NCI-H226 (cell line): ENCODE measurements at places on chromosomes 1 and 21.

- no peak for DNase-seq
Measured at GRCh38 chr1:58597996-58598395, 20.9 kb upstream of the TACSTD2 start.

DNA sequence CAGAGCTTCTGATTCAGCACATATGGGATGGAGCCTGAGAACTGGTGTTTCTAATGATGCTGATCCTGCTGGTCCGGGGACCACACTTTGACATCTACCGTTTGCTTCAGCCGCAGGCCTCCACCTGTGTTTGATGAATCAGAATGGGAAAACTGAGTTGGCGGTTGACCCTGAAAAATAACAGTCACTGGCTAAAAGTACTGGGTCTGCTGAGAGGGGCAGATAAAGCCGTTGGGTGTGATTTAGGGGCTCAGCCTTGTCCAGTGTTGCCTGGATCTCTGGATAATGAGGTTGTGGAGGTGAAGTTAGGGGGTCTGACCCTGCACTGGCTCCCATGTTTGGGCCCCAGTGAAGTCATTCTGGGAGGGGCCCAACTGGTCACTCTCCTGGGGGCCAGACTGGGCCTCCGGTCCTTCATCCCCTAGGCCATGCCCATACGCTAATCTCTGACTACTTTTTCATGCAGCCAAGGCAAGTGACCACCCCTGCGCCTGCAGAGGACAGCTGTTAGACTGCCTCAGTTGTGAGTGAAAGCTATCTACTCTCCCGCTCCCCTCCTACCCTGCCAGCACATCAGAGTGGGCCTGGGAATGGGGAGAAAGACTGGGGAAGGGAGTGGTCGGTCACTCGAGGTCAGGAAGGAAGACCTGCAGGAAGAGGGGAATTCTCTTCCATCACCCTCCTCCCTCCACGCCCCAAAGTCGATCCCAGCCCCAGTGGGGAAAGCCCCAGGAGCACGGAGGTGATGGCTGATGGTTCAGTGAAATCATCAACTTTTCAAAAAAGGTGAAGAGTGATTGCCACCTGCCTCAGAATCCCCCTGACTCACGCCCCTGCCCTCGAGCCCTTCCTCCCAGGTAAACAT is 27.7 kb downstream of the VASH2 start:
- no peak for DNase-seq

DNA sequence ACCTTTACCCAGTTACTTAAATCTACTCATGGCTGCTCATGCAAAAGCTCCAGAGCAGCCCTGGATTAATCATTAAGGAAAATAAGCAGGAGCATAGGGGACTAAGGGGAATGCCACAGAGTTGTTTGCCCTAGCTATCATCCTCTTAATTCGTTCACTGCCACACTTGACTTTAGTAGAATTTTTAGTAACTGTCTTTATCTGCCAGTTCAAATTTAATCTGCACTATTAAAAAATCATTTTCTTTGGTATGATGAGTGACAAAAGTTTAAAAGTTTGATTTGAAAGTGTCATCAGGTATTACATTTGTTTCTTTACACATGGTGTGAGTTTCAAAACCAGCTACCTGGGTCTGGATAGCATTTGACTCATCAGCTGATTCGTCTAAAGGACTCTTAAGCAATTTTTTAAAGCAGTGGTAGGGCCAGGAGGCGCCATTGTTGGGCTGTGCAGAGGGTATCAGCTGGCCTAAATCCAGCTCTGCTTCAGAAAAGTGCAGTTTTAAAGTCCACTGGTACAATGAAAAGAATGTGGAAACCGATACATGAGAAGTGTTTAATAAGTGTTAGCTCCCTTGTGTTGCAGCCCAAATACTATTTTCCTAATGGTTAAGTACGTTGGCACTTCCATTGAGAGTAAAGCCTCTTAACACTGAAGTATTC is 69.9 kb upstream of the DR1 start:
- peak; percentile 36 for DNase-seq

DNA sequence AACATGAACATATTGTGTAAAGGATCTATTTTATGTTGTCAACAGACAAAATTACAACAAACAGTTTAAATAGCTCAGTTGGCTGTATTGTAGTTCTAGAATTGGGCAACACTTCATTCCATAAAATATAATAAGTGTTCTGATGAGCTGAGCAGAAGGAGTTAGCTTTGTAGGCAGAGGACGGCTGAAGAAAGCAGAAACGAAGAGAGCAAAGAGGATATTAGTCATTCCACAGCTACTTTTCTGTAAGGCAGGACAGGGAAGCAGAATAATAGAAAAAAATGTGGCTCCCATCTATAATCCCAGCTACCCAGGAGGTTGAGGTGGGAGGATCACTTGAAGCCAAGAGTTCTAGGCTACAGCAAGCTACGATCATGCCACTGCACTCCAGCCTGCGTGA is 20.2 kb upstream of the IVNS1ABP start:
- peak; percentile 41 for DNase-seq

GRCh38 chr21:39020751-39021477 is 162.3 kb downstream of the PSMG1 start:
- DNase-seq = peak; percentile 73

DNA sequence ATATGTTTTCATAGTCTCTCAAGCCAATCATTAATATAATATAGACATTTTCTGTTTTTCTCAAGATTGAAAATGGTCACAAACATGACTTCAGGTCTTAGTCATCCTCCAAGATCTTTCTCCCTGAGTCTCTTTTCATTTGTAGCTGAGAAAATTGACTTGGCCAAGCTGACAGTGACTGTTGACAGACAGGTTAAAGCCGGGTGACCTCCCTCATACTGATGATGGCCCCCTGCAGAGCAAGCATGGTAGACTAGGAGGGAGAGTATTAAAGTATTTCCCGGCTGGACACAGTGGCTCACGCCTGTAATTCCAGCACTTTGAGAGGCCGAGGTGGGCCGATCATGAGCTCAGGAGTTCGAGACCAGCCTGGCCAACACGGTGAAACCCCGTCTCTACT is 6.8 kb upstream of the KIAA1614 start:
- no peak for DNase-seq

DNA sequence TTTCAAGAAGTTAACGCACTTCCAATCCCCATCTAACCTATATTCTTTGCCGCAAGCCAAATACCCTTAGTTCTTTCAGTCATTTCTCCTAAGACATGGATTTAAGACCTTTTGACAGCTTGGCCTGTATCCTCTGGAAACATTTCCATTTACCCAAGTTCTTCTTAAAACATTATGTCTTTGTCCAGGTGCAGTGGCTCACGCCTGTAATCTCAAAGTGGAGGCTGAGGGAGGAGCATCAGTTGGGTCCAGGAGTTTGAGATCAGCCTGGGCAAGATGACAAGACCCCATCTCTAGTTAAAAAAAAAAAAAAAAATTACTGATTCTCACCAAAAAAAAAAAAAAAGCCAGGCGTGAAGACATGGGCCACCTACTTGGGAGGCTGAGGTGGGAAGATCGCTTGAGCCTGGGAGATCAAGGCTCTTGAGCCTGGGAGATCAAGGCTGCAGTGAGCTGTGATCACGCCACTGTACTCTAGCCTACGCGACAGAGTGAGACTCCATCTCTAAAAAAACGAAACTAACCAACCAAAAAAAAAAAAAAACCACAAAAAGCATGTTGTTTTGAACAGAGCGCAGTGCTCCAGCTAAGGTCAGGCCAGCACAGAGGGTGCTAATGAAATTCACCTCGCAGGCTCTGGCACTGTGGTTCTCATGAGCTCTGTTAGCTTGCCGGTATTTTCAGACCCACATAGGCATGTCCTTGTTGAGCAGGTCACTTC is 36.0 kb downstream of the NUAK2 start:
- no peak for DNase-seq
